Activated gamma-delta T cell treated with anti-CD3 and anti-CD28 coated beads, Interleukin-2, amount 50 U/mL, for 16 hours (primary cell): ENCODE measurements at places on chromosomes 2 and 18.

DNA sequence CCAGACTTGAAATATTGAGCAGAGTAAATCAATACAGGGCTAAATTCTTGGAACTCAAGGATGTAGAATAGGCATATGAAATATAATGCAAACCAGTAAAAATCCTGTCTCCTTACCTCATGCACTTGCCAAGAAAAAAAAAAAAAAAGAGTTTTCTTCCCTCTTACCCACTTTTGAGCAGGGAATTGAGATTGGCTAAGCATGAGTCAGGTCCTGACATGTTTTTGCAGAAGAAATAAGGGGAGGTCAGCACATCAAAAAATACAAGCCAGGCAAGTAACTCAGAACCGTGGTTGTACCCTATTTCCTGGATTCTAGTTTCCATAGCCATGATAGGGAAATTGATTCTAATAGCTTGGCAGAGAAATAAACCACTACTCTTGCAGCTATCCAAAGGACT is 1526.7 kb downstream of the LRP1B start:
- no peak for DNase-seq

DNA sequence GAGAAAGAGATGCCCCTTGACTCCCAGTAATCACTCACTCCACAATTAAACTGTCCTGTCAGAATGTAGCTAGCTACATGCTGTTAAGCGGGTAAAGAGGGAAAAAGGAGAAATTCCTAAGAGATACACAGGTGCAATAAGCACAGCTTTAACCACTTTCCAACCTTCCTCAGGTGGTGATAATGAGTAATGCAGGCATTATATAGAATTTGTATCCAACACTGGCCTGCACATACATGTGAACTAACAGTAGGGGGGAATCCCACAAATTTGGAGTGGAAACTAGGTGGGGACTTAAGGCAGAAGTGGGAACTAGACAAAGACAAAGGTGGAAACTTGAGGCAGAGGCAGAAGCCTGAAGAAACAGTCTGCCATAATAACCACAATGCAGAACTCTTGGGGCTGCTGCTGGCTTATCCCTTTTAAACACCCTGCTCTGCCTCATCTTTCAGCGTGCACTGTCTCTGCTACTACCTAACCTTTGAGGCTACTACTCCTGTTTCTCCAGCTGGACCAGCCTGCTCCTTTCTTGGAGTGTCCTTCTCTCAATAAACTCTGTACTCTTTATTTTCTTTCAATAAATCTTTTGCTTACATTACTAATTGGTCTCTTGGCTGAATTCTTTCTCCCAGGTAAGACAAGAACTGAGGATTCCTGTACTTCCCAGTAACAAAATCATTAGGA is 259.7 kb downstream of the PDE11A start:
- no peak for DNase-seq

- peak; percentile 57 for DNase-seq
Measured at GRCh38 chr2:230225486-230225885, at the start of gene SP140. Gene SP140, plus strand, starts transcription at chr2:230225736. Its CDS starts 109 bp downstream, at chr2:230225845.

GRCh38 chr2:81767187-81767912 is 1462.8 kb upstream of the LRRTM1 start:
- DNase-seq = no peak

DNA sequence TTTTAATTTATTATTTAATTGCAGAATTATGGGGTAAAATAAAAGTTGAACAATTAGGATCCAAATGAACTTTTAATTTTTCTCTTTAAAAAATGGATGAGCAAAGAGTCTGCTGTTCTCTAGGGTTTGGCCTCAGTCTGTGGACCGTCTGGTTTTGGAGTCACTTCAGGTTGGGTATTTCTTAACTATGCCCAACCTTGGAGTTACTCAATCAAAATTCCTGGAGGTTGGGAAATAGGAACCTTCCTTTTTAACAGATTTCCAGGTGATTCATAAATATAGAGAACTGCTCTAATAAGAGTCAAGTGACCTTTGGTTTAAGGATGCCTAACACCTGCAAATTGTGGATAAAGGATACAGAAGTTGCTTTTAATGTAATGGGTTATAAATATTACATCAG is 241.5 kb upstream of the GCFC2 start:
- DNase-seq = no peak

DNA sequence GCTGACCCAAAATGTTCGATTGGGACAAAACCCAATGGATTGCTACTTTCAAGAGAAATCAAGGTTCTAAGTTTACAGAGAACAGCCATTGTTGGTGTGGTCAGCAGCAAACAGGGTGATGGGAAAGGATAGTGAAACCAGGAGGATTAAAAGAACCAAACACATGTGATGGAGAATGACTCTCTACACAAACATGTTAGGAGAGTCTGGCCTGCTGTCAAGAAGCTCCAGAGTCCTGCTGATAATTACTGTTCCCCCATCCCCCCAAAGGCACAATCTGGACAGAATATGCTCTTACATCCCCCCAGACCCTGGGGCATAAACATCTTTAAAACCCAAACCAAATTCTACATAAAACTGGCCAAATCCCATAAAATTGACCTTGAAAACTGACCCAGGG is 32.0 kb upstream of the ACYP2 start:
- DNase-seq = no peak

- no peak for DNase-seq
Measured at GRCh38 chr2:202278036-202278760, 12.6 kb downstream of the NOP58 start.

- DNase-seq = no peak
Measured at GRCh38 chr2:230459216-230459615, 43.2 kb downstream of the SP100 start.

DNA sequence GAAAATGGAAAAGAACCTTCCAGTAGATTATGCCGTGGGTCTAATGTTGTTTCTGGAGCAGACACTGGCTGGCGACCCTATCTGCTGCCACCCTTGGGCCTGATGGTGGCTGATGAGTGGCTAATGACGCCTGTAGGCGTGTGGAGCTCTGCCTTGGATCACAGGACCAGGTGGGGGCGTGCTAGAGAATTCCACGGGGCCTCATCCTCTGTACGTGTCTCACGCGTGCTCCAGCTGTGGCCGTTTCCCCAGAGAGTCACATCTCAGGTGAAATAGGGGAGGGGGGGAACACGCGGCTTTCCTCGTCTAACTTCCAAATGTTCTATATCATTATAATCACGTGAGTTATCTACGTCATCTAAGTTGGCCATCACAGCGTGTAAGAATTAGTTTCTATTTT is 160.9 kb upstream of the SMIM21 start:
- DNase-seq = no peak
